ENCODE measurements at places on chromosomes 3 and 15.

DNA sequence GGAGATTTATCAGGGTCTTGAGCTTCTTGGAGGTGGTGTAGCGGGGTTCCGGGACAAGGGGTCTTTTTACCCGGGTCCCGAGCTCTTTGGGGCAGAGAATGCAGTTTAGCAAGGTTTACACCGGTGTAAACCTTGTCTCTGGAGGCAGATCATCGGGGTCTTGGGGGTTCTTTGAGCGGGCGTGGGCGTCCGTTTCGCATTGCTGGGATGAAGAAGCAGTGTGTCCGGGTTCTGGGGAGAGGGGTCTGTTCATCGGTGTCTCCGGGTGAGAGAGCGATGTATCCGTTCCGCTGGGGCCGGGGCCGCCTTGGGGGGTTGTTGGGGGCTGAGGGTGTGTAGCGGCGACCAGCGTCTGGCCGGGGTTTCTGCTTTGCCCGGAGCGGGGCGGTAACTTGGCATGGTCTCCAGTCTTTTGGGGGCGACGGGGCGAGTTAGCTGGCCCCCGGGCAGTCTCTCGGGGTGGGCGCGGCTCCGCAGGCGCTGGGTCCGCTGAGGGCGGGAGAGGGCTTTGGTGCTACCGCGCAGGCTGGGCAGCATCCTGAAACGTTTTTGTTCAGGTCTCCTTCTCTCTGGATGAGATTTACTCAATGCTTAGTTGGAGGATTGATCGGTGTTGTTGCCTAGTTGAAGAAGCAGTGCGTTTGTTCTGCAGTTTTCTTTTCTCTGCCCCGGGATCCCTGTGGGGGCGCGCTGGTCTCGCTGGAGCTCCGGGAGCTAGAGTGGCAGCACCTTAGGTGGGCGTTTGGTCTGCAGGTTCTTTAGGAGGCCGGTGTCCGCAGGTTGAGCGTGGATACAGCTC is 843 bp downstream of the GLCE start:
- DNase-seq = peak; percentile 35

GRCh38 chr3:24684506-24685023 is 189.9 kb upstream of the THRB start:
- no peak for DNase-seq

DNA sequence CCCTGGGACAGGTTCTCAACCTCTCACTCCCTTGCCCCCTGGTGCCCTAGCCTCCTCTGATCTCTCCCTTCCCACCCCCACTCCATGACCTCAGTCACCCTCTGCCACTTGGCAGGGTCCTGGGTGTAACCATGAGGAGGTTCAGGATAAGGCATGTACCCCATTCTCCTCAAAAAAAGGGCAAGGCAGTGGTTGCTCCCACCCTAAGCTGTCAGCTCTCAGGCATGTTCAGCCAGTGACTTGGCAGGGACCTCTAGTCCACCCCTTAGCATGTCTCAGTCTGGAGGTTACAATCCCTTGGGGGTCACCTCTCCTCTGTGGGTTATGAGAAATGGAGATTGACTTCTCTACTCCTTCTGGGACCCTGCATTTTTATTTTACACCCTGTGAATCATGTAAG is 11.0 kb upstream of the BOC start:
- DNase-seq = no peak

- DNase-seq = no peak
Observed at GRCh38 chr3:83625261-83625660, 1333.5 kb upstream of the CADM2 start.

- DNase-seq = no peak
Observed at GRCh38 chr3:40719660-40720287, 195.0 kb downstream of the ZNF621 start.

- no peak for DNase-seq
Observed at GRCh38 chr15:80183306-80183705, 30.5 kb downstream of the FAH start.

DNA sequence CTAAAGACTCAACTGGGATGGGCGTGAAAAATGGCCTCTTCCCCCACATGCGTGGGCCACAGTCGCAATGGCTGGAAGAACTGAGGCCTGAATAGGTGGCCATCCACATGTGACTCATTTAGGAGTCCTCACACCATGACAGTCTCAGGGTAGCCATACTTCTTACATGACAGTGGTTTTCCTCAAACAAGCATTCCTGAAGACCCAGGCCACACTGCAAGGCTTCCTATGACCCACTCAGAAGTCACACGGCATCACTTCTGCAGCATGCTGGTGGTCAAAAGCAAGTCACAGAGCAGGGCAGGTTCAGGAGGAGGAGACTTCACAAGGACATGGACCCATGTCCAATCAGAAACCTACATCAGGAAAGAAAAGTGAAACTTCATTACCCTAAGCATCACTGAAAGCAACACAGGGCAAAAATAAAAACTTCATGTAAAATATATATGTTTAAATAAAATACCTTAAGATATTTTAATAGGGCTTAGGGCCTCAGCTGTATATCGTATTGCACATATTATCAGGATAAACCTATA is 257.1 kb downstream of the OPA1 start:
- no peak for DNase-seq

- DNase-seq = no peak
Observed at GRCh38 chr3:52406791-52407510, 38.0 kb downstream of the SEMA3G start.

- no peak for DNase-seq
Observed at GRCh38 chr3:146091397-146091796, 69.6 kb downstream of the PLOD2 start.

GRCh38 chr15:91936927-91937326 is 83.4 kb downstream of the SLCO3A1 start:
- DNase-seq = no peak

DNA sequence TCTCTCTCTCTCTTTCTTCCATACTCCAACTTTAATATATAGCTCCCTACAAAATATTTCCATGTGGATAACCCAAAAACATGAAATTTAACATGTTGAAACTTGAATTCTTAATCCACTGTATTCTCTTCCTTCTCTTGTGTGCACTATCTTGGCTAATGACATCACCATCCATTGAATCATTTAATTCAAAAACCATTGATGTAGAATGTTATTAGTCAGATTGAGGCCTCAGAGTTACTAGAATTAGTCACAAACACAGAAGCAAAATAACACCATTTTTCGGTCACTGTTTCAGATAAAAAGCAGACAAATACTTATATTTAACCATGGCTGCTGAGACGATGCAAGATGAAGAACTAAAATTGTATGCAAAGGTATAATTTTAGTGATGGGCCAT is 256.9 kb upstream of the LRRC3B start:
- DNase-seq = no peak

GRCh38 chr15:63063164-63063756 is 20.7 kb downstream of the TPM1 start:
- no peak for DNase-seq

- no peak for DNase-seq
Observed at GRCh38 chr3:134956844-134957243, 161.8 kb downstream of the EPHB1 start.

DNA sequence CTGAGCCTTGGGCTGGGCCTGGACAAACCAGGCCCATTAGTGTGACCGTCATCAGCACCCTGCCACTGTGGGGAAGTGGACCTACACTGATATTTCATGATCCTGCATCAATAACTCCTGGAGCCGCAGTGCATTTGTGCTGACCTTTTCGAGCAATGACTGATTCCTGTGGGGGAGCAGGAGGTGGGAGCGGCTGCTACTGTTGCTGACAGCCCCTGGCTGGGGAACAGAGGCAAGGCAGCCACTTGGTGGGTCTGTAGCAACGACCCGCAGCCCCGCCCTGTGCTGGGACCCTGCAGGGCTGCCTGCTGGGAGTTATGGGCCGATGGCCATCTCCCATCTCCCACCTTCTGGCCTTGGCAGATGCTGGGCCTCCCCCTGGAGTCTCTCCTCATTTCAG is 42.1 kb downstream of the CCDC33 start:
- DNase-seq = no peak

GRCh38 chr3:120100711-120101110 is 6.5 kb upstream of the GSK3B start:
- DNase-seq = no peak

- DNase-seq = no peak
Observed at GRCh38 chr3:7315037-7315436, 454.1 kb downstream of the GRM7 start.

GRCh38 chr3:73549051-73549600 is 75.6 kb downstream of the PDZRN3 start:
- no peak for DNase-seq

DNA sequence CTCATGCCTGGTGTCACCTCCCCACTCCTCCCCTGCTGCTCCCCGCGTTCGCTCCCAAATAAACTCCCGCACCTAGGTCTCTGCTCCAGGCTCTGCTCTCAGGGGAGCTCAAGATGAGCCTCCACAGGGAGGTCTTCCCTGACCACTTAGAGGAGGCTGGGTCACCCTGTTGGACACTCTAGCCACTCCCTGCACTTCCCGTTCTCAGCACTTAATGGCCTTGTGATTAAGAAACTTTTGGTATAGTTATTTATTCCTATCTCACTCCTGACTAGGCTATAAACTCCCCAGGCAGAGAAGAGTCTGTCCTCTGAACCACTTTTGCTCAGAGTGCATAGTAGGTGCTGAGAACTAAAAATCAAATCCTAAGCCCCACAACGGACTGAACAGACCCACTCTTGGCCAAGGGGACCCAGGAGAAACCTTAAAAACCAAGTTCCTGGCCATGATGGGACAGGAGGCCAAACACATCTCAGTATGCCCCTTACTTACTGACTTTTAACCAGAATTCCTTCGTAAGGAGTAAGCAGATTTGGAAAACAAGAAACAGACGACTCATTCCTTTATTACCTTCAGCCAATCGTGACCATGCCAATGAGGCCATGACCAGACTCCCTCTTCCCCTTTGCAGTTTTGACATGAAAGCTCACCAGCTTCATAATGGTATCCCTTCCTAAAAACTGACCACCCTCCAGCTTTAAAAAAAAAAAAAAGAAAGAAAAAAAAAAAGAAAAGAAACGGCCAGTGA is 69.0 kb upstream of the HRH1 start:
- DNase-seq = no peak

GRCh38 chr3:127385540-127385870 is 97.7 kb upstream of the PRR20G start:
- no peak for DNase-seq

GRCh38 chr3:73141525-73141924 is 80.1 kb downstream of the EBLN2 start:
- no peak for DNase-seq

All from germinal center (tissue), 1 donor.